ENCODE measurements at places on chromosomes 16 and 17.

- DNase-seq: no peak
Measured at GRCh38 chr17:79969906-79970305, 65.8 kb downstream of the TBC1D16 start.

DNA sequence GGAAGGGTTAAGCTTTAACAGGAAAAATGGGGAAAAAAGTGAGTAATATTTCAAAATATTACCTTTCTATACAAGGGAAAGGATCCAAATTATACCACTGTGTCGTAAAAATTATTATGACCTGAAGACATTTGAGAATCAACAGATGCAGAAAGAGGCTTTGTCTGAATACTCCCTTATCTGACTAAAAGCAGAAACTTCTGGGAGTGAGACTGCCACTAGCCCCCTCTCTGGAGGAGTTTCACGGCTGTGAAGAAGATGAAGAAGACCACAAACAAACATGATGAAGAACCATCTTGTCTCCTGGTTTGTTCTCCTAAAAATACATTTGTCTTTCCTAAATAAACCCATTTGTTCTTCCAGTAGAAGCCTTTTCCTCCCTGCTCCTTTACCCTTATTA is 29.4 kb downstream of the CNTROB start:
- DNase-seq: no peak

DNA sequence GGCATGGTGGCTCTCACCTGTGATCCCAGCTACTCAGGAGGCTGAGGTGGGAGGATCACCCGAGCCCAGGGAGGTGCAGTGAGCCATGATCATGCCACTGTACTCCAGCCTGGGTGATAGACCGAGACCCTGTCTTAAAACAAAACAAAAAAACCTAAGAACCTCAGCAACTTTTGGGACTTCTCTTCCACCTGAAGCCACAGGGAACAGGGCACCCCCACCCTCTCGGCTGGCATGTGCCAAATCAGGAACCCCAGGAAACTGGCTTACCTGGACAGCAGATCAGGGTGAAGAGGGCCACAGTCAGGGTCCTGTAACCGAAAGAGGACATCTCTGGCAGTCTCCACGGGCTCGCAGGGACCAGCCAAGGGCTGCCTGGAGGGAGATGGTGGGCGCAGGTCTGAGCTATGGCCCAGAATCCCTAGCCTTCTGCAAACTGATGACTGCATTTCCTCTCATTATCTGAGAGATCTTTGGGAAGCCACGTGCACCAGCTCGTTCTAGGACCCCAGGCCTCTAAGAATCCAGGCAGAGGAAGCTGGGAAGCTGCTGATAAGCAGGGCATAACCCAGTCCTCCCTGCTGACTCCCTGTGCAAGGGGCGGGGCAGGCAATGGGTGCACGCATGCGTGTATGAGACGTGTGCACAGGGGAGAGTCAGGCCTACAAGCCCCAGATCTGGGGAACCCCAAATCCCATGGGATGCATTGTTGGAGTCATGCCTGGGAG is 8.4 kb downstream of the PRR29 start:
- no peak for DNase-seq

GRCh38 chr16:53456625-53457024 is 22.4 kb downstream of the RBL2 start:
- no peak for DNase-seq

DNA sequence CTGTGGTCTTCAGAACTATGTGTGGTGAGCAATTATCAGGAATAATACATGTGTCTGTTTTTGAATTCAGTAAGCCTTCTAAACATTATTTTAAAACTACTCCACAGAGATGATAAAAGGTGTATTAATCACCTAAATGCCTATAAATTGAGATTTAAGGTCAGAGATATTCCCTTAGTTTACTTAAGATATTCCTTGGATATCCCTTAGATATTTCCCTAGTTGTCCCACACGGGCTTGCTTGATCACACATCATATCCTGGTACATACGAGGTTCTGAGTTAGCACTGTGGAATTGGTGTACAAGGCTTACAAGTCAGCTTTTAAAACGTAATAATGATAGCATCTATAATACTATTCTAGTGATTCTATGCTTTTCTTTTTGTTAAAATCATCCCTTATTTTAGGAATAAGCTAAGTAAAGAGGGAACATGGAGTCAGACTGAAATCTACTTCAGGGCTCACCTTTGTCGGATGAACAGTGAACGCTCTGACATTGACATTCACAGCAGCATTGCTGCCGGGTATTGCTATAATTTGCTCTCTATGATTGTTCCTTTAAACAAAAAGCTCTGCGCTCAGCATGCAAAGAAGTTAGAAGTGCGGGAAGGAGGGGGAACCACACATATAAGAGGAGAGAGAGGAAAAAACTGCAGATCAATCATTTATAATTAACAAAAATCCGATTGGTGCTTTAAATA is 136.5 kb downstream of the SKAP1 start:
- DNase-seq: no peak

DNA sequence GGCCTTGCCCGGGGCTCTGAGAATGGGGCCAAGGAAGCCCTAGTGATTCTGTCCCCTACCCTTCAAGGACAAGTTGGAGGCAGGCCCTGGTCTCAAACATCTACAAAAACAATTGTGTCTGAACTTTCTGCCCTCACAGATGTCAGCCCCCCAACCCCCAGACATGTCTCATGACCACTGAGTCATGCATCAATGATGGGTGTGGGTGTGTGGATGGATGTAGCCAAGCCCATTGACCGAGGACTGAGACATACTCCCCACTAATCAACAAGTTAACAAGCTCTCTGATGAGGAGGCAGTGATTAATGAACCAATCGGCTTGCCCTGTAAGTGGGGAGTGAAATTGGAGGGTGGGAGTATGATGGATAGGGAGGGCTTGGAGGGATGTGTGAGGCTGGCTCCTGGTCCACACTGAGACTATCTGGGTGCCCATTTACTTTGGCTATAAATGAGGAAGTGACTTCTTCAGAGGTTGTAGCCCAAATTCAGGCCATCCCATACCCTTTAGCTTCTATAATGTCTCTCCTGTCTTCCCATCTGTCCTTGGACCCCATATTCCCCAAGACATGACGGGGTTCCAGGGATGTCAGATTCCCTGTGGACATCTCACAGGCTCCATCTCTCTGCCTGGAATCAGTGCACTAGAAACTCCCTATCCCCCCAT is 97.1 kb upstream of the TMEM97 start:
- DNase-seq: no peak

GRCh38 chr16:28845293-28845692 is 855 bp downstream of the TUFM start:
- peak; percentile 25 for DNase-seq

DNA sequence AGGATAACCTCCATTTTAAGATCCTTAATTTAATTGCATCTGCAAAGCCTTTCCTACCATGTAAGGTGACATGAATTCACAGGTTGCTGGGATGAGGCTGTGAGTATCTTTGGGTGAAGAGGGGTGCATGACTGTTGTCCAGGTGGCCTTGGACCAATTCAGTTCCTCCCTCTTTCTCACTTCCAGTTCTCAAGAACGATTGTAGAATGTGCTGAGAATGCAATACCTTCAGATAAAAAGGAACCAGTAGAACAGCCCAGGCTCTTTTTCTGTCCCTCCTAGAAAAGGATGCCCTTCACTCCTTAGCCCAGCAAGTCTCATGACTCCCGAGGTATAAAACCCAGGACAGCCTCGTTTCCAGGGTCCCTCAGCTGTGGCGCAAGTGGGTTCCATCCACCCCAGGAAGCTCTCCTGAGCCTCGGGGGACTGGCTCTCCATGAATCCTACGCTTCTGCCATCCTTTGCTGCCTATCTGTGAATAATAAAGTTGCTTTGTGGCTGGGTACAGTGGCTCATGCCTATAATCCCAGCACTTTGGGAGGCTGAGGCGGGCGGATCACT is 61.6 kb upstream of the FA2H start:
- DNase-seq: no peak

- DNase-seq: no peak
Measured at GRCh38 chr17:39110435-39111136, 40.9 kb downstream of the PLXDC1 start.

DNA sequence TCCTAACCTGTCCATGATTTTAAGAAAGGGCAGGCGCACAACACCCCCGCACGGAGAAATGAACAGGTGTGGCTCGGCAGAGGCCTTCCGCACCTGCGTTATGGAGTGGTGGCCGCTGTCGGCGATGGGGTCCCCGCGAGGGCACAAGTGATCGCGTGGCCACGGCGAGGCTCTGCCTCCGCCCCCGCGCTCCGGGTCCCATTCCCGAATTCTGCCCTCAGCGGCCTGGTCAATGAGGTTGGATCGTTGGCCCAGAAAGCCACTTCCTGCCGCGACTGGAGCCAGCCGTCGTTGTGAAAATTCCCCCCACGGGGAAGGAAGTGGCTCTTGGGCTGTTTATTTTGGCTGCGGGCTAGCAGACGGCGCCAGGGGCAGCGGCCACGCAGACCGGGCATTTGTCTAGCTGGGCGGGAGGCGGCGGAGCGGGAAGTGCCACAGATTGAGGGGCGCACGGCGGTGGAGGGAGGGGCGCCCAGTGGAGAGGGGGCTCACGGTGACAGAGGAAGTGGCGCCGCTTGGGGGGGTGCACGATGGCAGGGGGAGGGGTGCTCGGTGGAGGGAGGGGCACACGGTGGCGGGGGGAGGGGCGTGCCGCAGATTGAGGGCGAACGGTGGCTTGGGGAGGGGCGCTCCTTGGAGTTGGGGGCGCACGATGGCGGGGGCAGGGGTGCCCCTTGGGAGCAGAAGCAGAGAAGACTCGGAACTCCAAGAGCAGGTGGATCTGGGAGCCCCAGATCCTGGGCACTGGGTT is 25.0 kb downstream of the MRC2 start:
- DNase-seq: no peak

DNA sequence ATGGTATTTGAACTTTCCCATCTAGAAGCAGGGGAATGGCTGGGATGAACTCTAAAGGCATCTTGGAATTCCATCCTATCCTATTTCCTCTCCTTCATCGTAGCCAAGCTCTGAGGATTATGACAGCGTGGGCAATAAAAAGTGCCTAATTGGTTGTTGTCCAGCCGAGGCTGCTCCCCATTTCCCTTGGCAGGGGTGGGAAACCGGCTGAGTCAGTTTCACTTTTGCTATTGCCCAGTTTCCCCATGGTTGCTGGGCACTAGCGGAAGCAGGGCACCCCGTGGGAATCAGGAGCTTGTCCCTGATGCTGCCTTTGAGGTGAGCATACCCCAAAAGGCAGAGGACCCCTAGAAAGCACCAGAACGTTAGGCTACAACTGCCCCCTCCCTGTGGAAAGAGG is 13.8 kb upstream of the SP2 start:
- no peak for DNase-seq

- DNase-seq: no peak
Measured at GRCh38 chr17:74446551-74447500, 14.9 kb downstream of the GPRC5C start.

- DNase-seq: no peak
Measured at GRCh38 chr16:69485816-69486215, 61.4 kb downstream of the CYB5B start.

GRCh38 chr16:72066747-72067146 is 3.7 kb downstream of the HPR start:
- DNase-seq: no peak

GRCh38 chr16:79571065-79571902 is 29.3 kb downstream of the MAF start:
- DNase-seq: no peak

DNA sequence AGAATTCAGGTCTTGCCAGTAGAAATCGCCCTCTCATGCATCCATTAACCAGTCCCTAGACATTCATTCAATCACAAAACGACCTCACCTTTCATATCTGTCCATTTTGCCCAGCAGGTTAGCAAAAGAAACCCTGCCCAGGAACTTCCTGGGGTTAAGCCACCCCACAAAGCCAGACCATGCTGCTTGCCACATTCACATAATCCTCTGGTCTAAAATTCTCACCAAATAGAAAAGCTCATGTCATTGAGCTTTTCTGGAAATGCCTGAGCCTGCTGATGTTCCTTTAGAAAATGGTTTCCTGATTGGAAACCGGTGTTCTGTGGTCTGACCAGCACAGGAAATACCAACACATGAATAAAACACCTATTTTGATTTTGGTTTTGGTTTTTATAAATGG is 21.6 kb upstream of the DYNLRB2 start:
- no peak for DNase-seq

- DNase-seq: no peak
Measured at GRCh38 chr16:72787130-72787513, 260.8 kb downstream of the ZFHX3 start.

DNA sequence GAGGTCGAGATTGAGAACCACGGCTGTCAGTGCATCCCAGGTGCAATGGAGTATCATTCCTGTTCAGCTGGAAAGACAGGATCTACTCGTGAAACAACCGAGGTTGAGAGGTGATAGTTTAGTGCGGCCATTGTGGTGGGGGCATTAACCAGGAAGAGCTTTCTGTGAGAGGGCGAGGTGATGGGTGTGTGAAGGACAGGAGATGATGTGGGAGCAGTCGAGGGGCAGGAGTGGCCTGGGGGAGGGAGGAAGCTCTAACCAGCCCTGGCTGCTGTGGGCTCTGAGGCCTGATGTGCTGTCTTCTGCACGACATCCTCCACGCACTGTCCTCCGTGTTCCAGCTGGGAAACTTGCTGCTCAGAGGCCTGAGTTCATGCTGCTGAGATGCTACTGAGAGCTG is 22.0 kb downstream of the GOSR2 start:
- DNase-seq: no peak

DNA sequence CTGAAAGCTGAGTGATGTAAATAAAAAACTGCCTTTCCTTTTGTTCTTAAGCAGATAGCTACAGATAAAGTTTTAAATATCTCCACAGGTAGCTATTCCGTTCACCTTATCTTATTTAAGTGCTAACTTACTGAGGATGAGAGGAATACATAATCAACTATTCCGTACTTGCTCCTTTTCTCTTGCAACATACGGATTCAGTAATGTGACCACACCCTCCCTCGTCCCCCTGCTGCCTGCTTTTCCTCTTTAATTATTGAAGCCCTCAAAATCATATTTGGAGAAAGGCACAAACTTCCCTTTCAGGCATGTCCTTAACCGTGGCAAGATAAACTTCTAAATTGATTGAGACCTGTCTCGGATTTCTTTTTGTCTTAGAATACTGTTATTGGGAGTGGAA is 101.4 kb downstream of the MAP2K4 start:
- DNase-seq: no peak

GRCh38 chr16:15854906-15855703 is 1.7 kb downstream of the MYH11 start:
- no peak for DNase-seq

GRCh38 chr16:49554681-49555080 is 181.1 kb downstream of the C16orf78 start:
- DNase-seq: no peak
